Heart right ventricle (tissue), 16 donors: ENCODE measurements at places on chromosomes 1 and 21. TPM values are rescaled to one million over a fixed set of nuclear protein-coding genes. Genes with fewer than 3 reads are reported as not detected.

The USH2A gene
- 3.9 TPM for total RNA-seq

GRCh38 chr1:163673759-163674151 is 352.0 kb downstream of the NUF2 start:
- no peak for DNase-seq

DNA sequence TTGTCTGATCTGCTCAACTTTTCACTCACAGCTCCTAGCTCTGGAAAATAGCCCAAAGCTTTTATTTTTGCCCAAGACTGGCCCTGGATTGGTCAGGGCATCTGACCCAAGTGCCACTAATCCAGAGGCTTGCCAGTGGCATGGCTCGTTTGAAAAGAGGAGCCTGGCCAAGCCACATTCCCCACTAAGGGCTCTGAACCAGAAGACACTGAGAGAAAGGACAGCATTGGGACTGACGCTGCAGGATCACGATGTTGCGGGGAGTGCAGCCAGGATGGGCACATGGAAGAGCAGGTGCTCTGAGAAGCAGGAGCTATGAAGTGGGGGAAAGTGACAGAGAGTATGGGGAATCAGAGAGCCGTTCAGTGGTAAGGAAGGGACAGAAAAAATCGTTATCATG is 44.9 kb upstream of the TSPAN2 start:
- no peak for DNase-seq

- no peak for DNase-seq
Measured at GRCh38 chr1:75214017-75214416, 79.8 kb downstream of the LHX8 start.

DNA sequence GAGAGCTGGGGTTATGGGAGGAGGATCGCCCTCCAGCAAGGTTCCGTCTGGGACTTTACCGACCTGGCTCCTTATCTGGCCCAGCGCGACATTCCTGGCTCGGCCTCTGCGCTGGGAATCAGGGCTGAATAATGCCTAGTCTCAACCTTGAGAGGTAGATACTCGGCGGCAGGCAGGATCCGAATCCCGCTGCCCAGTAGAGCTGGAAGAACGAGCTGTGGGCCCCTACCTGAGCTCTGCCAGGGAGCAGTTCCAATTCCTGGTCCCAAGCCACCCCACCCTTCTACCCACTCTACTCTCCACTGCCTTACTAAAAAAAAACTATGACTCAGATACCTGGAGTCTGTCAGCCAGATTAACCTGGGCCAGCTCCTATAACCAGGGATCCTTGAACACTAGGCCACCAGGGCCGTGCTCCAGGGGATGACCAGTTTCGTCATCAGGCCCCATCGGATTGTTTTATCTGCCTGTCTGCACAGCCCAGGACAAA is 53.6 kb downstream of the RHBG start:
- no peak for DNase-seq

- no peak for DNase-seq
Measured at GRCh38 chr1:182181167-182181572, 119.7 kb upstream of the ZNF648 start.

DNA sequence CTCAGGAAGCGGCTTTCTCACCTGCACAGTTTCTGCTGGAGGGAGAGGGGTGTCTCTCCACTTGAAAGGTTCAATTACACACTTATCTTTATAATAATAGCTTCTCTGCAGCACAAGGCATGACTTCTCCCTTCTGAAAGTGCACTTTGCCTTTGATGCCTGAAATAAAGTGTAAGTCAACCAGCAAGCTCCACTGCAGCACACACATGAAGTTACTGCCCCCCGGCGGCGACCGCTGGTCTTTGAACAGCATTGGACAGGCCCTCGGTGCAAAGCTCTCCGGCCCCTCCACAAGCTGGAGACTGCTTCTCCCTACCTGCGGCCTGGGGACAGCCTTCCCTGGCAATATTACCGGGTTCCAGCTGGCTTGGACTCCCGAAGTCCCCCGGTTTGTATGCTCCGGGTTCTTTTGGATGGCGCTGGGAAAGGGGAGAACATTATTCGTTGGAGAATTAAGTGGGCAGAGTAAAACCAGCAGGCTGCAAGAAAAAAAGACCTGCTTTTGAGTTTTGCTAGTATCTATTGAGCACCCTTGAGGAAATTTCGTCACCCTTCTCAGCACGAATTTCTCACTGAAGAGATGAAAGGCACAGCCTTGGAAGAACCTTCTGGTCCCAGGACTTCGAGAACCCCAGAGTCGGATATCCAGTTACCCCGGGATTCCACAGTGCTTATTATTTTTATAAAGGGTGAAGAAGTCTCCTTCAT is 11.8 kb downstream of the RCAN1 start:
- DNase-seq, result peak; percentile 86

DNA sequence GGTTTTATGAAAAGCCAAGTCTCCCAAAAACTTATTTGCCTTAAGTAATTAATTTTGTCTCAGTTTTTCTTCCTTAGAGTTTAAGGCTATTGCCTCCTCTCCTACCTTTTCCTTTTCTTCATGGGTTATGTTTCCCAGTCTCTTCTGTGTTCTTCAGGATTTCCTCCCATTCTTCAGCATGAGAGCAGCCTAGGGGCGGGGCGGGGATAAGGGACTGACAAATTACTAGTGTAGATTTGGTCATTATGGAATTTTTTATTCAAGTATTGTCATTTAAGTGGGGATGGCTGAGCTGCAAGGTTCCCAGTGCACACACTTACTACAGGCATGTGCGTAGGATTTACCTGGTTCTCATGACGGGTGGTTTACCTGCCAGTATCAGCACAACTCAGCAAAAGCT is 35.2 kb upstream of the PIGV start:
- peak; percentile 41 for DNase-seq

GRCh38 chr1:183472488-183473216 is at the start of gene SMG7:
SMG7 (plus strand) TSS chr1:183472499; CDS start chr1:183472621, 122 bp downstream.
- DNase-seq, result peak; percentile 32

DNA sequence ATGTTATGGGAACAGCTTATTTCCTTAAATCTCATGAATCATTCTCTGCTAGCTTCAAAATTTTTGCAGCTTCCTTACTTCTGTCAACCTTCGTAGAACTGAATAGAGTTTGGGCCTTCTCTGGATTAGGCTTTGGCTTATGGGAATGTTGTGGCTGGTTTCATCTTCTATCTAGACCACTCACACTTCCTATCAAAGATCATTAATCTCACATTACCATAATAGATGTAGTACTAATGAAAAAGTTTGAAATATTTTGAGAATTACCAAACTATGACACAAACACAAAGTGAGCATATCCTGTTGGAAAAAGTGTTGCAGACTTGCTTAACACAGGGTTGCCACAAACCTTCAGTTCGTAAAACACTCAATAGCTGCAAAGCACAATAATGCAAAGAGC is 30.3 kb downstream of the ASPM start:
- no peak for DNase-seq
